ENCODE measurements at places on chromosomes 7 and 10. TPM values are rescaled to one million over a fixed set of nuclear protein-coding genes. Genes with fewer than 3 reads are reported as not detected.

The CFAP43 gene
- total RNA-seq, result not detected

The SYNPO2L gene
- not detected for total RNA-seq

The CLDN3 gene
- total RNA-seq, result 0.95 TPM

The EN2 gene
- not detected for total RNA-seq

The MGAM2 gene
- total RNA-seq, result not detected

The TET1 gene
- total RNA-seq, result 1.5 TPM

The RPEL1 gene
- total RNA-seq, result not detected

The SLC16A9 gene
- total RNA-seq, result not detected

The LIMK1 gene
- total RNA-seq, result 54.4 TPM

The CD36 gene
- 0.58 TPM for total RNA-seq

The AKR1C4 gene
- total RNA-seq, result not detected

The AGMO gene
- total RNA-seq, result 0.40 TPM

The PRF1 gene
- not detected for total RNA-seq

The ADAMTS14 gene
- not detected for total RNA-seq

The ADIRF gene
- total RNA-seq, result 2.8 TPM

The SRPK2 gene
- 58.4 TPM for total RNA-seq

The HOXA4 gene
- 8.1 TPM for total RNA-seq

The MACC1 gene
- not detected for total RNA-seq

The GTF2IRD2 gene
- total RNA-seq, result 10.0 TPM

The ATRNL1 gene
- total RNA-seq, result not detected

The YKT6 gene
- 120 TPM for total RNA-seq

The CPA2 gene
- total RNA-seq, result not detected

The CLRN3 gene
- not detected for total RNA-seq

The NRG3 gene
- 3.9 TPM for total RNA-seq

The FZD8 gene
- 9.1 TPM for total RNA-seq

The ARHGAP22 gene
- total RNA-seq, result 50.3 TPM

The VAX1 gene
- total RNA-seq, result not detected

The SUMF2 gene
- 110 TPM for total RNA-seq

The FAM241B gene
- total RNA-seq, result not detected

The JCAD gene
- total RNA-seq, result 79.7 TPM

The GPR85 gene
- 0.64 TPM for total RNA-seq

The PRRT4 gene
- total RNA-seq, result not detected

The ABCC2 gene
- 1.7 TPM for total RNA-seq

The ACHE gene
- total RNA-seq, result 0.18 TPM

The XRCC2 gene
- total RNA-seq, result 8.5 TPM

The ZNF746 gene
- 20.8 TPM for total RNA-seq

The BRI3 gene
- total RNA-seq, result 317 TPM

The CYP3A7 gene
- total RNA-seq, result not detected

The SVOPL gene
- total RNA-seq, result not detected

The LIPF gene
- total RNA-seq, result not detected

The FFAR4 gene
- not detected for total RNA-seq

The OPN1SW gene
- total RNA-seq, result not detected

The ZNF365 gene
- 2.9 TPM for total RNA-seq

The ITPRID1 gene
- total RNA-seq, result not detected

The ARMC3 gene
- not detected for total RNA-seq

The CC2D2B gene
- total RNA-seq, result 0.53 TPM

The DPP6 gene
- total RNA-seq, result not detected

The ASZ1 gene
- not detected for total RNA-seq

The ZC3HAV1L gene
- total RNA-seq, result 25.7 TPM
